ENCODE measurements at places on chromosomes 2 and 18.

DNA sequence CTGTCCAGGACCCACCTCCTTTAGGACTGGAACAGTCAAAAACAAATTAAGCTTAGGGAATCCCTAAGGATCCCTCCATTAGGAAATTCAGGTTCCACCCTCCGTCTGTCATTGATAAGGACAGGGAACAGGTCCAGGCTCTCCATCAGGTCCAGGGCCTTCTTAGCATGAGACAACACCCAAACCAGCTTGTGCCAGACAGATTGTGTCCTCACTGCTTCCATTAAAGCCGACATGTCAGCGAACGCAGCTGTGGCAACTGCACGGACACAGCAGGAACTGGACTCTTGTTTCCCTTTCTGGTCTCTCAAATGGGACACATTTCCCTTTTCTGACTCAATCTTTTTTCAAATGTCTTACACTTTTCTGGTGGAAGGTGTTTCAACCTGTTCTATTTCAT lies 81.4 kb downstream of the BCL11A start:
- DNase-seq: no peak

- DNase-seq: peak; percentile 73
These were observed 1.7 kb upstream of the FOSL2 start for GRCh38 chr2:28390746-28391563.

- DNase-seq: no peak
These were observed 55.3 kb upstream of the NABP1 start for GRCh38 chr2:191622374-191623320.

DNA sequence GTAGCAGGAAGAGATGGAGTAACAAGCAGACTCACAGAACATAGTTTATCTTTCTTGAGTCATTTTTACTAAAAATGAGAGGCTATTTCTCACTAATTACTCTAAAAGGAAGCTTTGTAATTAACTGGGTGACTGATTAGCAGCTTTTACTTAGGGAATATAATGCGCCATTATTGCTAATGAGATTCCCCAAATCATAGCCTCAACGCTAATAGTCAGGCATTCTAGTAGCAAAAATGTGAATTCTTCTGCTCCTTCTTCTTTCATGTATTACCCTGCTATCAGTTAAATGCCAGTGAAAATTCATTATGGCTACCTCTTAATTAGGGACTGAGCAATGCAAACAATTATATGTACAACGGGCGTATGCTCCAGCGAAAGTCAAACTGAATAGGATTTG lies 349.8 kb downstream of the CDH19 start:
- no peak for DNase-seq

- no peak for DNase-seq
These were observed 98.0 kb downstream of the TRABD2A start for GRCh38 chr2:84782717-84783442.

GRCh38 chr2:114714313-114714712 lies 271.9 kb downstream of the DPP10 start:
- DNase-seq: no peak

DNA sequence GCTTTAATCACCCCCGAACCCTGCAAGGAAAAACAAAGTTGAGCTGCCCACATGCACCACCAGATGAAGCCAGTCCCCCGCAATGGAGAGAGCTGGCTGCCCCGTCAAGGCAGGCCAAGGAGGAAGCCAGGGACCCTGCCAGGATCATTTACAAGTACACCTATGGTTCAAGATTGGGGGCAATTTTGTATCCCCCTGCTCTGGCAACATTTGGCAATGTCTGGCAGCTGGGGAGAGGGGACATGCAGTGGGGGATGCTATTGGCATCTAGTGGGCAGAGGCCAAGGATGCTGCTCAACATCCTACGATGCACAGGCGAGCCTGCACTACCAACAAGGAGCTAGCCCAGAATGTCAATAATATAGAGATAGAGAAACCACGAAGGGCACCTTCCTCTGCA lies 1.9 kb downstream of the ACTR1B start:
- no peak for DNase-seq

Measured in dorsolateral prefrontal cortex (tissue), 122 donors.